Cerebellar nuclear complex (tissue), 1 donor: ENCODE measurements at places on chromosomes 6 and 20.
A peak's percentile ranks its signal among the peaks of the same experiment; 100 is the strongest.

DNA sequence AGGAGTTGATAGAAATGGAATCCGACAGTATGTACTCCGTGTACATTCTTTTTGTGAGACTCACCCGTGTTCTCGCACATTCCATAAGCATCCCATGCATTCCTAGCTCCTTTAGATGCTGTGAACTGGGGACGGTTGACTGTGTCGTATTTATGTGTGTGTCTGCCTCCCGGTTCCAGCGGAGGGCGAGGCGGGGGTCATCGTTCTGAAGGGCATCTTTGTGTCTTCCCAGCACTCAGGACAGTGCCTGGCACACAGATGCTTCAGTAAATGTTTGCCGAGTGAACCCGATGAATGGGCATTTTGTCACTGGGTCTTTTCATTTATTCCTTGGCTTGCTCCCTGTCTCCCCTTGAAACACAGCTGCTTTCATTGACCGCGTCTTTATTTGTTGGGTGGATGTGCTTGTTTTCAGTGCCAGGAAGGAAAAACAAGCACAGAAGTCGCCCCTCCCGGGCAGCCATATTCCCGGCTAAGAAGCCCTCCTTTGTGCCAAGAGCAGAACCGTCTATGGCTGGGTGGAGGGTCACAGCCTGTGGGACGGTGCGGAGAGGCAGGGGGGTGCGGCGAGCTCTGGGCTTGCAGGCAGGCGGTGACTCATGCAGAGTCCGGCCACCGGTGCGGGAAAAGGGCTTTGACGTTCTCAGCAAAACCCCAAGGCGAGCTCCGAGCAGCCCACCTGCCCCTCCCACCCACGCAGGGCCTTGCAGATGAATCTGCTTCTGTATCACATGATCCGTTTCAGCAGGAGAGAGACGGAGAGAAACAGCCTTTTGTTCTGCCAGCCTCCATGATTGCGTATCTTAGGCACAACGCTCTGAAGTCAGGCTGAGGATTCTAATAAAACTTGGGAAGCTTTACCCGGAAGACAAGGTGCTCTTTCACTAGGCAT is 11.2 kb upstream of the PSMG4 start:
- DNase-seq: peak; percentile 41

DNA sequence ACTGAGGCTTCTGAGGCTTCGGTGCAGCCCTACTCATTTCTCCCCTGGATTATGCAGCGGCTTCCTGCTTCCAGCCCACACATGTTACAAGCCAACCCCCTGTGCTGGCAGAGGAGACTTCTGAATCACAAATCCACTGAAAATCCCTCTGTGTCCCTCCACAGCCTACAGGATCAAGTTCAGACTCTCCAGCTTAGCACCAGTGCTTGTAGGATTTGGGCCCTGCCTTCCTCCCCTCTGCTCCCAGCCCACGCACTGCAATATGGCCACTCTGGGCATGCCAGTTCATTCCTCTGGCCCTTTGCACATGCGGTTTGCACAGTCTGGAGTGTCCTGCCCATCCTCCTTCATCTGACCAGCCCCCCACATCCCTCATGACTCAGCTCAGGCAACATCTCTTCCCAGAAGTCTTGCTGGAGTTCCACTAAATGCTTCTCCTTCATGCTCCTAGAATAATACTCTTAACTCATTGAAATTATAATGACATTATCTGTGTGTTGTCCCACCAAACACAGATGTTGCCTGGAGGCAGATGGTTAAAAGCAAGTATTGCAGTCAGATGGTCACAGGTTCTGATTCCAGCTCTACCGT is 15.9 kb upstream of the MDGA1 start:
- no peak for DNase-seq

GRCh38 chr6:81962198-81962597 is 209.7 kb upstream of the TENT5A start:
- no peak for DNase-seq

DNA sequence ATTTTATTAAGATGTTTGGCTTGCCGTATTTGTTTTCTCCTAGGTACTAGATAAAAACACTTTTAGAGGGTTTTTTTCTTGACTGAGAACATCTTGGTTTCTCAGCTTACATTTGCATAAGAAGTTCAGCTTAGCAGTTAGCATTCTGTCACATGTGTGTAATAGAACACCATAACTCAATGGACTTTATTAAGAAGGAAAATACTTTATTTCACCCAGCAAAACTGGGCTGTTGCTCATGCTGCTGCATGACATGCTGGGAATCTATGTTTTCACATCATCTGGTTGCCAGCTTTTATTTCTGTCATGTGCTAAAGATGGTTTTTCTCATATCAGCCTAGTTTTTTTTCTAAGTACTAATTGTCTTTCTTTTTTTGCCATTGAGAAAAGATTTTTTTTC is 144.6 kb downstream of the UTRN start:
- DNase-seq: no peak

DNA sequence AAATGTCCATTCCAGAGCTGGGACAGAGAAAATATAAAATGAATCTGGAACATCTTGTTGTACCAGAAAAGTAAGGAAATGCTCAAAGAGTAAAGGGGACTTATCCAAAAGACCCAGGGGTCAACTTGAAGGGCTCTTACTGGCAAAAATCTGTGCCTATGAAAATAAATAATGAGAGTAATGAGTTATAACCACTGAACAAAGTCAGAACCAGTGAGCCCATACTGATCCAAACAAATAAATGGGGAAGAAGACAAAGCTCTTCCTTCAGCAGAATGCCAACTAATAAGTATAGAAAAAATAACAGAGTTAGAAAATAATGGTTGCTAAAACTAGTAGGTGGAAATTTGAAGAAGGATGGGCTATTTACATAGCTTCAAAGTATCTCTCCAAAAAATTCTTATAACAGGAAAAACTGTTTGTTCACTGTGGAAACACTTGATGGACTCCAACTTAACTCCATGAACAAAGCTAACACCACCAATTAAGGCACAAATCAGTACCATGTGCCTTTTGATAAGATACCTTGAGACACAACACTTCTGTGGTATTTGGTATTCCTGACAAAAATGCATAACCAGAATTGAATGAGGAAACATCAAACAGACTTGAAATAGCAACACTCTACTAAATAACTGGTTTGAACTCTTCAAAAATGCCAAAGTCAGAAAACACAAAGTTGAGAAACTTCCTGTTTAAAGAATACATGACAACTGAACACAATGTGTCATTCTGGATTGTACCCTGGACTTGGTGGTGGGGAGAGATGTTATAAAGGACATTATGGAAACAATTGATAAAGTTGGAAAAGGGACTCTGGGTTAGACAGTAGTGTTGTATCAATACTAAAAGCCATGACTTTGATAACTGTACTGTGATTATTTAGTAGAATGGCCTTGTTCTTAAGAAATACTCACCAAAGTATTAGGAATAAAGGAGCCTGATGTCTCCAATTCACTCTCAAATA is 197.5 kb downstream of the ISM1 start:
- no peak for DNase-seq

- DNase-seq: no peak
These were observed 29.2 kb downstream of the SGK1 start for GRCh38 chr6:134288538-134289203.

GRCh38 chr6:73943930-73944652 is 248.1 kb downstream of the CD109 start:
- no peak for DNase-seq

DNA sequence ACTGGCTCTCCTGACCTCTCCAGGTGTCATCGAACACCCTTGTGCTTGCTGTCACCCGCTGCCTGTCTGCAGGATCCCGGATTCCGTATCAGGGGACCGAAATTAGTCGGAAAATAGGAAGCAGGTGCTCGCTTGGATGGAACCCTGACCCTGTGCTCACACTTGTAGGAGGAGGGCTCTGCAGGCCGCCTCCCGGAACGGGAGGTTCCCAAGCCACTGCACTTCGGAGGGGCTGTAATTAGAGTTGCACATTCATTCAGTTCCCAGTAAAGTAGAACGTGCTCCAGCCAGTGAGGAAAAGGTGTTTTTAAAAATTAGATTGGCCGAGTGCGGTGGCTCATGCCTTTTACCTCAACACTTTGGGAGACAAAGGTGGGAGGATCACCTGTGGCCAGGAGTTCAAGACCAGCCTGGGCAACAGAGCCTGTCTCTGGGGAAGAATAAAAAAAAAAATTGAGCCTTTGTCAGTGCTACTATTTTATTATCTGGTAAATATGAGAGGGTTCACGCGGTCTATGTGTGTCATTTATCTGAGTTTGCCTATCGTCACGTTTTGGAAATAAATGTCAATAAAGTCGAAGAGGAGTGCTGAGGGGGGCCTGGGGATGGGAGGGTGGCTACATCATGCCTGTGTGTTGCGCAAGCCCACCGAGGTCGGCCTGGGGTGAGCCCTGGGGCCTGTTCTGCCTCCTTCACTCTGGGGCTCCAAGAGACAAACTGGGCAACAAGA is 1.5 kb upstream of the GMEB2 start:
- peak; percentile 41 for DNase-seq

DNA sequence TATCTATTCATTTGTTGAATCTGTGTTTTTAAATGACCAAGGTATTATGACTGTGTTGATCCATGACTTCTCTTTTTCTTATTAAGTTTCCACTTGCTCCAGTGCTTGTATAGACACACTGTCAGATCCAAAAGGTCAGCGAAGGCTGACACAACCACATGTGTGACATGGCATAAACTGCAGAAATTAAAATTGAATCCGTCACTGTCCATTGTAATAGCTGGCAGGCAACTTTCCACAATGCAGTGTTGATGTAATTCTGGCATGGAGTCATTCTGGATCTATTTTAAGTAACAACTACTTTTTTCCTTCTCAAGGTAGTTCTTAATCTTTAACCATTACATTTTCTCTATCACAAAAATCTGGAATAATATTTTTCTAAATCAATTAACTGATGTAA is 145.3 kb downstream of the AIG1 start:
- DNase-seq: no peak

DNA sequence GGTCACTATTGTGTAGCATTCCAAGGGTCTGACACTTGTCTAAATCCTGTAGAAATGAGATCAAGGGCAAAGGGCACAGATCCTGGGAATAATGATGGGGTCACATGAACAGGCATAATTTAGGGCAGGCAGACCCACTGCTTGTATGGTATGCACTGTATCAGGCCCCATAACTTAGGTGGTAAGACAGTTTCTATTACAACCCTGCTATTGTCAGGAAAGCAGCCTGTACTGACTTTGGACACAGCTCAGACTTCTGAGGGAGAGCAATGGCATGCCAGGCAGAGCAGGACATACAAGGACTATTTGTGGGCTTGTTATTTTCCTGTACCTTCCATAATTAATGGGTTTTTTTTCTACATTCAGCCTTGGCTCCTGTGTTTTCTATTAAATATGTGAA is 286.8 kb downstream of the PKHD1 start:
- DNase-seq: no peak

DNA sequence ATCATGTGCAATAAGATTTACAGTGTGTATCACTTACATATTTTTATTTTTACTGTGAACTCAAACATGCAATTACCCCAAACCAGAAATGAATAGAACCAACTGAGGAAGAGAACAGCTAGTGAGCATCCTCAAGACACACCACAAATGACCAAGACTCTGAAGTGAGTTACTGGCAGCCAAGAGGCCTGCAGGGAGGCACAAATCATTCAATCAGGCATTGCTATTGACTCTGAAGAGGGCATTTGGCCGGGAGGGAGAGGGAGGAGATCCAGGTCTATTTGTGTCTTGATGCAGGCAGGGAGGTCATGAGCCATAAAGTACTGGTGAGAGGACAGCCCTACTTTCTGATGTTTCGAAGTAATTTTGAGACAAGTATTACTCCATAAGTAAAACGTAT is 257.7 kb downstream of the BCKDHB start:
- no peak for DNase-seq

- no peak for DNase-seq
These were observed 52.2 kb upstream of the CCDC167 start for GRCh38 chr6:37551867-37552266.

DNA sequence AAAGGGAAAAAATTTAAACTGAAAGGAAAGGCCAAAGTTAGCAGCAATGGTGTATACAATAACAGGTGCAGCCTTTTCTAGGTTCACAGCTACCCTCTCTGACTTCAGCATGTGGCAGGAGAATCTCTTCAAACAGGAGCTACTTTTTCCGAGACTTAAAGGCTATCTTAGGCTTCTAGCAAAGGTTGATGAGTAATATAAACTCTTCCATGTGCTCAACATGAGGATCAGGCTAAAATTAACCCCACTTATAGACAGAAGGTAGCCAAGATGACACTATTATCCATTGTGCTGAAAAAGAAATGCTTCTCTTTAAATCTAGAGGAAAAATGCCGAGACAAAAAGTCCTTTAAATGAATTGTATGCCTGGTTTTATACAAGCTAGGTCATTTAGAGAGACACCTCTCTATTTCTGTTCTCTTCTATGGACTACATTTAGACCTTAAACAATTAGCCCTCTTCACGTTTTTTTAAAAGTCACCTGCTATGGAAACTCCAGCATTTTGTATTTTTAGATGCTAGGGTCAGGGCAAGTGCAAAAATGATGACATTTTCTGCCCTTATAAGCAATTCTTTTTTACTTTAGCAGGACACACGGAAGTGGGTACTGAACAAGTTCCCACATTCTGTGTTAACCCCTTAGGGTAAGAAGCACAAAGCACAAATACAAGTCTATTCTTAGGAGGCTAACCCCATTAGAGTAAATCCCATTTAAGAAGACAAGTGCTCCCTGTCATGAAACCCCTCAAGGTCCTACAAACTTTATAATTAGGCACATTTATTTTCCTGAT is 216.8 kb upstream of the CITED2 start:
- DNase-seq: no peak

- no peak for DNase-seq
These were observed 38.3 kb upstream of the TMX4 start for GRCh38 chr20:8057871-8058270.

- no peak for DNase-seq
These were observed 49.4 kb downstream of the PIGU start for GRCh38 chr20:34627458-34627857.

DNA sequence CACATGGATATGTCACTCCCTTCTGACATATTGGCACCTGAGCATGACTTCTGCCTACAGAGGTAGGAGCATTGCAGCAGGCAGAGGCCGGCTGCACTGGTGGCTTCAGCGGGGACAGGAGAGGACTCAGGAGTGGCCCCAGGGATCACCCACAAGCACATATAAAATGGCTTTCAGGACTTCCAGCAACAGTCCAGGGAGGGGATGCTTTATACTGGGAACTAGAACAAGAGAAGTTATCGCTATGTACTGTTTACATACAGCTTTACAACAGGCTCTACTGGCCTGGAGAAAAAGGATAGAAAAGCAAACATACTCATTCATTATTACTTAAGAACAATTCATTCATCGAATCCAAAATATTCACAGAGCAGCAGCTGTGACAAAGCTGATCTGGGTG is 337.8 kb downstream of the THBS2 start:
- DNase-seq: no peak

- DNase-seq: no peak
These were observed 90.5 kb upstream of the VGLL2 start for GRCh38 chr6:117174835-117175360.

GRCh38 chr6:20227350-20227749 is 15.1 kb upstream of the MBOAT1 start:
- DNase-seq: no peak

- DNase-seq: no peak
These were observed 219.0 kb upstream of the PRND start for GRCh38 chr20:4502756-4503155.
